ENCODE measurements at places on chromosomes 6 and 20.

DNA sequence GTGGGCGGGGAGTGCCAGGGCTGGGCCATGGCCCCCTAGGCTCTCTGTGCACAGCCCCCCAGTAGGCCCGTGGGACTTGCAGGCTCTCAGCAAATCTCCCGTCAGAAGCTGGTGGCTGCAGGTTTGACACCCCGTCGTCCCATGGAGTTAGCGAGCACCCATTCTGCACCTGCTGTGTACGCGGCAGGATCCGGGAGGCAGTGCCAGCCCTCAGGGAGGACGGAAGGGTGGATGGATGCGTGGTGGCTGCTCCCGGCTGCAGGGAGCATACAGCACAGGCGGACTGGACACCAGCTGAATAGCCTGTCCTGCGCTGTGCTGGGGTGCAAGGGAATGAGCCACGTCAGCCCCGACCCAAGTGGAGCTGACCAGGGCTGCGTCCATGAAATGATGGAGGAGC is 32.4 kb upstream of the CHRNA4 start:
- DNase-seq = no peak

GRCh38 chr6:13006578-13007300 is 290.2 kb downstream of the PHACTR1 start:
- no peak for DNase-seq

GRCh38 chr20:43238266-43238665 is 48.6 kb upstream of the PTPRT start:
- no peak for DNase-seq

DNA sequence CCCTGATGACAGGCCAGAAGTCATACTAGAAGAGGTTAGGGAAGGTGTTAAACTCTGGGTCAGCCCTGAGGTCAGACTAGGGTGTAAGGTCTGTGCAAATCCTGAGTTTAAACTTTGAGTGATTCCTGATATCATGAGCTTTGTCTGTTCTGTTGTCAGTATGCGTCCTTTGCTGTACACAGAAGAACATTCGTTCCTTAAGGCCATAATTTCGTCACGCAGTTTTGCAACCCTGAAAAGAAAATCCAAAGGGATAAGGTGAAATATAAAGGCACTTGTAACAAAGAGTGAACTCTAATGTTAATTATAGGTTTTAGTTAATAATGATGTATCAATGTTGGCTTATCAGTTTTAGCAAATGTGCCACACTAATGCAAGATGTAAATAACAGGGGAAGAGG is 2.3 kb downstream of the DST start:
- no peak for DNase-seq

DNA sequence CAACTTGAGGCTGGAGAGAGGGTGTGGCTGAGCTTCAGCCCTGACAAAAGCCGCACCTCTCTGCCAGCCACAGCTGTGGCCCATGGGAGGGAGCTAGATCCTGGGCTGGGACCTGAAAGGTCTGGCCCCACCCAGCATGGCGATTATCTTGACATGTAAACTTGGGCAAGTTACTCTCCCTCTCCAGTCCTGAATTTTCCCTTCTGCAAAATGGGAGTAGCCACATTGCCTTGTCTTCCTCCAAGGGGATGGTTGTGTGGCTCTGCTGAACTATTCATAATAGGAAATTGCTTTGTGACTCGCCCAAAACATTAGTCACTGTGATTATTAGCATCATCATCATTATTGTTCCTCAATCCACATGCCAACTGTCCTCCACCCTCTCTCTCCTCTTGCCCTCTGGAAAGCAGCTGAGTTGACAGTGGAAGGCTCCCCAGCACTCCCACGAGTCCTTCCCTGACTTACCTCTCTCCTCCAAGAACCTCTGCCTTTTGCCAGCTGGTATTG is 23.0 kb upstream of the RBPJL start:
- DNase-seq = no peak

DNA sequence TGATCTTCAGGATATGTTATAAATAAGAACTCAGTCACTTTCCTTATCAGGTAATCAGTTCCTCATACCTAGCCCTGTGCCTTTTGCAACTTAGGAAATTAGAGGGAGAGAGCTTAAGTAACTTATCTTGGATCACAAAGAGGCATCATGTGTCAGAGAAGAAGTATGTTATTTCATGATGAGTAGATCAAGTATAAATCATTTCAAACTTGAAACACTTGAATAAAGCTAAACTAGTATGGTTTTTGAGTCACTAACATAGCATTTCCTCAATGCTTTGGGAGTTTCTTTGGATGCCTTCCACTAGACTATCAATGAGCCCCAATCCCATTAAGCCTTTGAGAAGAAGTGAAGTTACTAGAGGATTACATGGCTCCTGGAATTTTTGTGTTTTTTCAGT is 102.6 kb upstream of the TNFAIP3 start:
- no peak for DNase-seq

GRCh38 chr20:59583428-59584277 is 20.7 kb upstream of the PHACTR3 start:
- no peak for DNase-seq

GRCh38 chr6:551829-552350 is 105.0 kb downstream of the HUS1B start:
- DNase-seq = no peak

DNA sequence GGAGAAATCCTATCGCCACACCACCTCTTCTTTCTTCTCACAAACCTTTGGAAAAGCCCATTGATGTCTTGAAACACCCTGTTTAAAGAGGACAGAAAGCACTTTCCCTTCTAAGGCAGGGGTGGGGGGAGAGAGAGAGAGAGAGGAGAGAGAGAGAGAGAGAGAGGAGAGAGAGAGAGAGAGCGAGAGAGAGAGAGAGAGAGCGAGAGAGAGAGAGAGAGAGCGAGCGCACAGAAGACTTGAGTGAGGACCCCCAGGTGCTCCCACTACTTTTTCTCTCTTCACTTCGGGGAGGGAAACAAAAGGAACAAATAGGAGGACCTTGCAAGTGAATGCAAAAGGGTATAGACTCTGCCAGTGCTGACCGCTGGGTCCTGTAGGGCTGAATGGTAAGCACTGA is 52.4 kb downstream of the TIAM2 start:
- no peak for DNase-seq

DNA sequence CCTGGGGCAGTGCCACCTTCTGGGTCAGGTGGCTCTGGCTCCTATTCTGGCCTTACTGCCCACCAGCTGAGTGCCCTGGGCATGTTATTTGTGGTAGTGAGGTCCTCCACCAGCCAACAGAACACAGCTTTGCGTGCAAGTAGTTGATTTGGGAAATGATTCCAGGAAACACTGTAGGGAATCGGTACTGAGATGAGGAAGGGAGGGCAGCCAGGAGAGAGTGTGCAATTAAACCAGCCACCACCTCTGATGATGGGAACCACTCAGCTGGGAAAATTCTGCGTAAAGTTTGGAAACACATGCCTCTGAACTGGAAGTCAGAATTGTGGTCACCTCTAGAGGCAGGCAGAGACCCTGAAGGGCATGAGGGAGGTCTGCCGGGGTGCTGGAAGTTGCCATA is 459 bp downstream of the LBP start:
- no peak for DNase-seq

DNA sequence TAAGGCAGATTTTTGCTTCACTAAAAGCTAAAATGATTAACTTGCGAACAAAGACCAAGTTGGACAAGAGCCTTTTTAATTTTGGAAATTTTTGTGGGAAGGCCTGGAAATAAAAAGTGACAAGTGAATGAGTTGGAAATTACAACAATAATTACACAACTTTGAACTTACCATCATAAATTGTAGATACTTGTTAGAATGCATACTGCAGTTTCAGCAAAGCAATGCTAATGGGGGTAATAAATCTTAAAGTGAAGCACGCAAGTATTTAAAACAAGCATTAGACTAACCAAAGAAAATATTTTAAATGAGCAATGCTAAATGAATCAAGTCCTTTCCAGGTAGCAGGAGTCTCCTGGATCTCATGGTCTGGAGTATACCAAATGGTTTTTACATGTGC is 83.2 kb upstream of the EYA4 start:
- DNase-seq = no peak

- DNase-seq = no peak
These were observed 44.2 kb upstream of the OPRM1 start for GRCh38 chr6:153994811-153995210.

DNA sequence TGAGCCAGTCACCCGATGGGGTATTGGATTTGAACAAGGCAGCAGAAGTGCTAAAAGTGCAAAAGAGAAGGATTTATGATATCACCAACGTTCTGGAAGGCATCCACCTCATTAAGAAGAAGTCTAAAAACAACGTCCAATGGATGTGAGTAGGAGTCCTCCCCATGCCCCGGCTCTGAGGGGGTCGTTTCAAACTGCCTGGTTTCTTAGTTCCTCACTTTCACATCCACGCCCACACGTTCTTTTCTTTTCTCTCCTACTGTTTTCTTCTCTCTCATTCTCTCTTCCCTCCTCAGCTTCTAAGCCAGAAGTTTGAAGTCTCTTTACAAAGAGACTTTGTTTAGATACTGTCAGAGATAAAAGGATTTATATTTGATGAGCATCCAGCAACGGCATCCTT is 53.0 kb upstream of the CDKAL1 start:
- DNase-seq = no peak

DNA sequence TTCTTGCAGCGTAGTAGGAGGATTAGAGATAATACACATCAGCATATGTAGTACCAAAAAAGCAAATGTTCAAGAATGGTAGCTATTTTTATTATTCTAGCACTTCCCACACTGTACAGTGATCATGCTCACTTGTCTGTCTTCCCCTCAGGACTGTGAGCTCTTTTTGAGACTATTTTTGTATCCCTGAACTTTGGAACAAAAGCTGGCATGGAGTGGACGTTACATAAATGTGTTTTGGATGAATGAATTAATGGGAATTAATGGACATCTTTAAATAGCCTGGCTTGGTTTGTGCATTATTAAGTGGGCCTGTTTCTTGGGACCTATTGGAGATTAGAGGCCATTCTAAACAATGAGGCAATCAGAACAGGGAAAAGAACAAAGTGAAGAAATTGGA is 243.7 kb downstream of the CD83 start:
- no peak for DNase-seq

- DNase-seq = no peak
These were observed 11.3 kb downstream of the FAXC start for GRCh38 chr6:99338188-99338587.

DNA sequence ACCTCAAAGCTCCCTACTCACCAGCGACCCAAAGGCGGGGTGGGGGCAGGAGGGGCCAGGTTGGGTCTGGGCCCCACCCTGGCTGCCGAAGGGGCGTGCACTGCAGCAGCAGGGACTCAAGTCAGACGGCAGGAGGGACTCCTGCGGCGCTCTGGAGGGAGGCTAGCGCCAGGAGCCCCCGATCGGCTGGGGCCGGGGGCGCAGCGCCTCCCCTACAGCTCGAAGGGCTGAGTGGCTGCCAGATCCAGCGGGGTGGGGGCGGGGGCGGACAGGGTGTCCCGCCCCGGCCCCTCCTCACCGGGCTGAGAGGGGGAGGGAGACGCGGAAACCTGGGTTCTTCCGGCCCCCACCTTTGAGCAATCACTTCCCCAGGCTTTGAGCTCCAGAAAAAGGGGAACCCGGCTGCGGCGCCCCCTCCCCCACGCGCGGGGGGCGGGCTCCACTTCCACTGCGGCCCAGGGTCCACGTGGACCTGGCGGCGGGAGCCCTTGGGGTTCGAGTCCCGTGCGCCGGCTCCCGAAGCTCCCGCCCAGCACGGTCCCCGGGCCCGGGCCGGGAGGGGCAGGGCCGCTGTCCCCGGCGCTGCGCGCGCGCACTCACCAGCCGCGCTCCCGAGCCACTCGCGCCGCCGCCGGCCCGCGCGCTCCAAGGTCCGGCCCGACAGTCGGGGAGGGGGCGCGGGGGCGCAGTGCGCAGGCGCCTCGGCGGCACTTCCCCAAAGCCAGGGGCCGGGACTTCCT is at the start of gene RGS19:
Gene RGS19, minus strand, starts transcription at position 246 of the 740 bp plus-strand sequence. CDS start 2,632 bp downstream, outside the sequence.
- peak; percentile 95 for DNase-seq

DNA sequence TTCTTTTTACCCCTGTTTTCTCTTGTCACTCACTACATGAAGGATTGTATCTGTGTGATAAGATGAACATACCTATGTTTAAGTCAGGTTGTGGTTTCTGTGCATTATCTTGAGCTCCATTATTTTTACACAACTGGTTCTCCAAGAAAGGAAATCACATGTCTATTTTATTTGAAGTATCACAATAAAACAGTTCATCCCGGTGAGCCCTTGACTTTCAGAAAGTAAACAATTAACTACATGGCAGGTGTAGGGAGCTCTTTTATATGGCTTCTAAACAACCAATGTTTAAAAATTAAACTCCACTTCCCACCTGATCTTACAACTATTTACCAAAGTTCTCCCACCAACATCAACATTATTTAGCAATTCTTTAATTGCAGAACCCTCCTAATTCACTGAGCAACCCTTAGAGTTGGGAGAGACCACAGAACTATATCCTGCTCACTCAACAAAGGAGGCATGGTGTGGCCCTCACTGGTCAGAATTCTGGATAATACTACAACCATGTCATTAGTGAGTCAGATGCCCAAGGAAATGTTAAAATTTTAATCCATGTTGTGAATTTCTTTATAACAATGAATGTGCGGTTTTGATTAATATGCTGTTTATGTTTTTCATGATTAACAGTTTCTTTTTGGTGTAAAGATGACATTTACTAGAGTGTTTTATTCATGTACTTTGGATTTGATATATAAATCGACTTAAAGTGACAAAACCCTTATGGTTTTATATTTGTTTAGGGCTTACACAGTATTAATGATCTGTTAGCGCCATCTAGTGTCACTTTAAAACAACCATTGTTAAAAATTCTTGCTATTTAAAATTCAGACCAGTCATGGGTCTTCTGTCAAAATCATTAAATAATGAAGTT is 50.0 kb upstream of the SCGN start:
- DNase-seq = peak; percentile 3

DNA sequence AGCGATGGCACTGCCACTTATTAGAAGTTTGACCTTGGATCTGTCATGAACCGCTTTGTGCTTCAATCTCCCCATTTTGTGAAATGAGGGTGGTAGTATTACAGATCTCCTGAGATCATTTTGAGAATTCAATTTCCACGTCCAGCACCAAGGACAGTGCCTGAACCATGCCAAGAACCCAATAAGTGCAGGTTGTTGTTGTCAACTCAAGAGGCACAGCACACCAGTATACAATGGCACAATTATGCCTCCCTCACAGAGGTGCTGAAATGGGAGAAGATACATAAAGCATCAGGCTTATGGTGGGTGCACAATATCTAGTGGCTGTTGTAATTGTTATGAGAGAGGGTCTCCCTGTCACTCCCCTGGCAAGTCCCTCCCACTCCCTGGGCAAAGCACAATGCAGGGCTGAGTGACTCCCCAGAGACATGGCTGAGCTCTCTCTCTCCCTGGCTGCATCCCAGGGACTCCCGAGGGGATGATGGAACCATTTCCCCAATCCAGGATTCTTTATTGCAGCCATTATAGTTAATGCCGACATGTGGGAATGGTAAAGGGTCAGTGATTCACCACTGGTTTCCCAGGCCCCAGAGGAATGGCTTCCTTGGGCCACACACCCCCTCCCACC is 78.7 kb downstream of the CDH22 start:
- DNase-seq = no peak

GRCh38 chr6:111874025-111874415 is 768 bp upstream of the FYN start:
- DNase-seq = no peak
